Stimulated activated CD4-positive, alpha-beta T cell treated with anti-CD3 and anti-CD28 coated beads, TNF-alpha, amount 100 ng/mL, for 24 hours (primary cell): ENCODE measurements at places on chromosomes 1 and 21.

GRCh38 chr1:188782220-188782841, 1695.3 kb downstream of the BRINP3 start:
- no peak for DNase-seq

- no peak for DNase-seq
These were observed 82.8 kb downstream of the DTL start for GRCh38 chr1:212118167-212118871.

DNA sequence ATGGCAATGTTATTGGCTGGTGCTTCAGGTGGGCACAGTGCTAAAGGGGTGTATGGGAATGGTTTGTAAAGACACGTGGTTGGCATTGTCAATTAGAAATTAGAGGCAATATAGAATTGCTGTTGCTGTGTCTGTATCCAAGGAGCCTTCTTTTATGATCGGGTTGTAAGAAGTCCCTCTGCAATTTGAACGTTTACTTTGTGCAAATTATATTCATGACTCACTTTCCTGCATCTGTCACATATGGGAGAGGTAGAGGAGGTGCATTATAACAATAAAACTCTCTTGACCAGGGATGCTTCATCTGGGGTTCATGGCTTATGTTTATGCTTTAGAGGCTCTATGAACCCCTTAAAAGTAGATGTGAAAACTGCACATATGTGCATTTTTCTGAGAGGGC, 130.4 kb upstream of the DNAH14 start:
- DNase-seq, result no peak

- DNase-seq, result peak; percentile 78
These were observed 63.5 kb upstream of the NFASC start for GRCh38 chr1:204806943-204807687.

DNA sequence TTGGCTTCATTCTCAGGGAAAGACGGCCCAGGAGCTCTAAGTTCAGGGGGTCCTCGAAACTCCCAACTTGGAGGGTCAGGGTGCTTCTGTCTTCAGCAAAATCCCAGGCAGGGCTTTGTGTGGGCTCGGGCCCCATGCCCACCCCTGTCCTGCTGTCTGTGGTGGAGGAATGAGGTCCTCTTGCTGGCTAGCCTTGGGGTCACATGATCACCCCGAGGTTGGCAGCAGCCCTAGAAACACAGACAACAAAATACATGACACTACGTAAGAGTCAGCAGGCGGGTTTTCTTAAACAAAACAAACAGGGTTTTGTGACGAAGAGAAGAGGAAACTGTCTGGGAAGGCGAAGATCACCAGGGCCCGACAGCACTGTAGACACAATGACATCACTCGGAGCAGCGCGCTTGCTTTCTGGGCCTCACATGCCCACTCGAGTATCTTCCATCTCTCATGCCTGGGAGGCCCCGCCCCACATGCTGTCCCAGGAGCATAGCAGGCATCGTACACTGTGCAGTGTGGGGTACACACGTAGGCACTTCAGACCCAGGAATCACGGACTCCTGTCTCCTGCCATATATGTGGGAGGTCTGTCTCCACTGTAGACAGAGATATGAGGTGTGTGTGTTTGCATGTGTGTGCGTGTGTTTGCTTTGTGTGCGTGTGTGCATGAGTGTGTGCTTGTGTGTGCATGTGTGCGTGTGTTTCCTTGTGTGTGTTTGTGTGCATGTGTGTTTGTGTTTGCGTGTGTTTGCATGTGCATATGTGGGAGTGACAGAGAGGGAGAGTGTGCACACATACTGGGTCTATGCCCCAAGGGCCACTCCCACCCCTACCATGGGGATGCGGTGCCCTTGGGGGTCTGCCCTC, 94.7 kb downstream of the SIK1 start:
- DNase-seq, result no peak

- DNase-seq, result peak; percentile 80
These were observed at the start of gene NENF for GRCh38 chr1:212432661-212433576. Gene NENF, plus strand, starts transcription at chr1:212432920. Its CDS starts 24 bp downstream, at chr1:212432944.

GRCh38 chr1:14516974-14517840, 81.3 kb upstream of the KAZN start:
- no peak for DNase-seq

DNA sequence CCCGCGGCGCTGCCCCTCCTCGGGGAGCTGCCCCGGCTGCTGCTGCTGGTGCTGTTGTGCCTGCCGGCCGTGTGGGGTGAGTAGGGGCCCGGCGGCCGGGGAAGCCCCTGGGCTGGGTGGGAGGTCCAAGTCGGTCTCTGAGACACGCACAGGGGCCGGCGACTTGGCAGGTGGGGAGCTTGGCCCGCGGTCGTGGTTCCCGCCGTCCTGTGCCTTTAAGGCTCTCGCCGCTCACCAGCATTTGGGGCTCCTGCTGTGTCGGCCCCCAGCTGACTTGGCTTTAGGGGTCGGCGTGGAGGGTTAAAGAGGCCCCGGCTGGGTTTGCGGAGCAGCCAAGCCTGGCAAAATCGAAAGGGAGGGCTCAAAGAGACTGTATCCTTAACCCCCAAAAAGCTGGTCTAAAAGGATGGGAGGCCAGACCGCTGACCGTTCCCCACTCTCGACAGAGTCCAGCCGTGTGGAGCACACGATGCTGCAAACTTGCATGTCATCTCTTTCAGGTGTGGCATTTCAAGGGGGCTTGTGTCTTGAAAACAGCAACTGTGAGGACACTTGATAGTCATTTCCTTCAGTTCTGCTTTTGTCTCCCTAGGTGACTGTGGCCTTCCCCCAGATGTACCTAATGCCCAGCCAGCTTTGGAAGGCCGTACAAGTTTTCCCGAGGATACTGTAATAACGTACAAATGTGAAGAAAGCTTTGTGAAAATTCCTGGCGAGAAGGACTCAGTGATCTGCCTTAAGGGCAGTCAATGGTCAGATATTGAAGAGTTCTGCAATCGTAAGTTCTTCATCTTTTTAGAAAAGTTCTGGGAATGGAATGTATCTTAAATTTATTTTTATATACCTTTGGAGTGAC, 540 bp downstream of the CD55 start:
- no peak for DNase-seq

- no peak for DNase-seq
These were observed 70.1 kb downstream of the TENT5C start for GRCh38 chr1:117675907-117676430.

DNA sequence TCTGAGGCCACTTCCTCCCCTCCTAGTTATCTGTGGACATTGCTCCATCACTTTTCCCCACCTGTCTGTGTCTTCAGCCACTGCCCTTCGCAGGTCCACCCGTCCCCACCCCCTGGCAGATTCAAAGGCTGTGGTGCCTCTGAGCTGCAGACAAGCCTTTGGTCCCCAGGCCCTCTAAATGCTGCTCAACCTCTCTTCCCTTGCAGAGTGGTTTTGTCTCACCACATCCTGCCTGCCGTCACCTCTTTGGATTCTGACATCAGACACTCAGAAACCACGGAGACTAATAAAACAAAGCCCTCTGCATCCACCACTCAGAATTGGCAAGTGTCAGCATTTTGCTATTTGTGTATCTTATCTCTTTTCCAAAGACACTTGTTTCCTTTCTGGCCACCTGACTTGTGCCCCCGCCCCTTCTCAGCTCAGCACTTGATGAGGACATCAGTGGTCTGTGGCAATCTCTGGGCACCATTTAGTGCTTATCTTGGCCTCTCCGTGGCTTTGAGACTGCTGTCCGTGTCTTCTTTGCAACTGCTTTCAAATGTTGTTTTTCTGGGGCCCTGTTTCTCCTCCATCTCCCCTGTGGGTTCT, 7.7 kb downstream of the CNIH3 start:
- DNase-seq, result peak; percentile 25

GRCh38 chr1:59506952-59507351, 210.1 kb downstream of the FGGY start:
- no peak for DNase-seq

DNA sequence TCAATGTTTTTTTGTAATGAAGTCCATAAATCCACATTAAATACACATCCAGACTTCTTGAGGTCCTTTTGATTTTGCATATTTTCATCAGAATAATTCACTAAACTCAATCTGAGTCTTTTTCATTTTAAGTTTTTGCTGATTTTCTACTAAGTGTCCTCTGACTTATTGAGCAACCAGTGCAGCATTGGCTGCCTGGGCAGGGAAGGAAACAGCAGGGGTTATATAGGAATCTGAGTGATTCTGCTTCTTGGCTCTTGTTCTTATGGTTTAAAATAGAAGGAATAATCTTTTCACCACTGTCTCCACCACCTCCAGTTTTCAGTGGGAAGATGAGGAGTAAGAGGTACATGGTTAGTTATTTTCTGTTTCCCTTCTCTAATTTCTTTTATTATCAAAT, 88.4 kb downstream of the ST6GALNAC5 start:
- DNase-seq, result no peak

- no peak for DNase-seq
These were observed 349.4 kb downstream of the DUSP10 start for GRCh38 chr1:221392453-221392852.

DNA sequence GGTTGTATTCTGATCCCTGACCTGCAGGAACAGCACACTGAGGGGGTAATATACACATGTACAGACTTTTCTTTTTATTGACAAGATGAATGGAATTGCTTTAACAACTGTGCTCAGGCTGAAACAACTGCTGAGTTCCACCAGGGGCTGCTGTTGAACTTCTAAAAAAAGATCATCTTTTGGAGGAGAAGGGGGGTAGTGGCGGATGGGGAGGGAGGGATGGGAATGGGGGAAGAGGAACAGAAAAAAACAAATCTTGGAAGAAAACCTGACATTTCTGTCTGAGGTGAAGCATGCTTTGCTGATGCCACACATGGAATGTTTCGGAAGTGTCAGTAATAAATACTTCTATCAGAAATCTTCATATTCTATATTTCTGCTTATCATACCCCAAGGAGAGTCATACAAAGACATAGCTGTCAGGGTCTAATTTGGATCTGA, 75.0 kb downstream of the RWDD3 start:
- no peak for DNase-seq

DNA sequence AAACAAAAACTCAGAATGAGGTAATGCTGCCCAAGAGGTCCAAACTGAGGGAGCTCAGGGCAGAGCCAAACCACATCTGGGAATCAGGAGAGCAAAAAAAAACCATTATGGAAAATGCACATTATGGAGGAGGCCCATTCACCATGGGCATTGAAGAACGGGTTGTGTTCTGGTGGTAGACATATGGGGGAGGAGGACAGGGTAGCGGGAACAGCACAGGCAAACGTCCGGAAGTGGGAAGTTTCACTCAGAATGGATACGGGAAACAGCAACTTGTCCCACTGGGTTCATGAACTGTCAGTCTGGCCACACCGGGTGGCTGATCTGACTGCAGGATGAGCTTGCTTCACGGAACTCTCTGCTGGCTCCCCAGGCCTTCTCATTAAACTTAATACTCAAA, 139.7 kb downstream of the RRAGC start:
- DNase-seq, result no peak

DNA sequence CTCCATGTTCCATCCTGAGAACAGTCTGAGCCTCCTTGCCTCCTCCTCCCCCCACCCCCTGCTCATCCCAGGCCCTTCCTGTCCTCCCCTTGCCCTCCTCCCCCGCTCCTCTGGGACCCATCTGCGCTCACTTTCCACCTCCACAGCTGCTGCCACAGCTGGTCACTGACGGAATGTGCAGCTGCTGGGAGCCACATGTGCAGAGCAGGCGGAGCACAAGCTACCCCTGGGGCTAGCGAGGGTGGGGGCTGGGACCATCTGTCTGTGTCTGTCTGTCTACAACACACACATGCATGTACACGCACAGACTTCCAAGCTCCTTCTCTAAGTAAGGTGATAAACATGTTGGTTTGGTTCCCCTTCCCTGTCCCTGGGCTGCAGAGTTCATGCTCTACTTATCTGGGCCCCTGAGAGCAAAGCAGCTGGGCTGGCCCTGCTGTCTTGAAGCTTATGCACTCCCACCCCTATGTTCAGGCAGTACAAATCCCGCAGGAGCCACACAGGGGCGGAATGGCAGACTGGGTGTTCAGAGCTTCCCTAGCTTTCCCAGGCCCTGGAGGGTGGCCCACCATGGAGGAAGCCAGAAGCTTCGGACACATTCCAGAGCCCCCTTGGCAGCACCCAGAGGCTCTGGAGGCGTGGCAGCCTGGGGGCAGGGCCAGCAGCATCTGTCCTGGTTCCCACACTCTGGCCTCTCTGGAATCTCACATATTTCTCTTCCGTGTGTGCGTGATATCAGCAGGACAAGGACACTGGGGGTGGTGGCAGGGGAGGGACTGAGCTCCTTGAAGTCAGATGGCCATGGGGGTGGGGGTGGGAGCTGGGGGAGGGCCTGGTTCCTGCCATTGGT, 7.0 kb upstream of the HEYL start:
- DNase-seq, result no peak

DNA sequence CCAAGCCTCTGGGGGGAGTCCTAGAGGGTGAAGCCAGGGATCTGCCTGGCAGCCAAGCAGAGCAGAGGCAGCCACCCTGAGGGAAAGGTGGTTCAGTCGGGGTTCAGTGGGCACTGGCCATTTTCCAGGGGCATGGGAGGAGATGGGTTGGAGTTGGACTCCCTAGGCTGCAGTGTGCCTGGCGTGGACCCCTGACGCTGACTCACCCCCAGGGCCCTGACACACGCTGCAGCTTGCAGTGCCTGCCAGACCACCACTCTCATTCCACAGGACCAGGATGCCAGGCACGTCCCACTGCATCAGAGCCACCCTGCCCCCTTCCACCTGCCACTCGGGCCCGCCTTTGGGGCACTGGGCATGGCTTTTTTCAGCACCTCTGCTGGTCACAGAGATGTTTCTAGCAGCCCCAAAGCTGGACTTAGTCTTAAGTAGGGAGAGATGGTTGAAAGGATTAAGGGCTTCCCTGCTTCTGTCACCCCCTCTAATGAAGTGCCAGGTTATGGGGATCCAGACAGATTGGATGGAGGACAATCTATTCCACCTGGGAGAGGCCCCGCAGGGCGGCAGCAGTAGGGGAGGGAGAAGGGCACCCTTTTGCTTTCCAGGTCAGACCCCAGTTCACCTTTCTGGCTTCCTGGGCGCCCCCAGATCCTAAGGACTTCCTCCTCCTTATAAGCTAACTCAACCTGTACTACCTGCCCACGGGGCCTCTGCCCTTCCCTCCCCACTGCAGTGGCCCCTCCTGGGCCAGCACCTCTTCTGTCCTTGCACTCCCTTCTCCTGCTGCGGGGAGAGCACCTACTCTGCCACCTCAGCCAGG, 1.6 kb downstream of the SYT2 start:
- no peak for DNase-seq

- DNase-seq, result no peak
These were observed 926 bp upstream of the SCMH1 start for GRCh38 chr1:41243079-41243385.

DNA sequence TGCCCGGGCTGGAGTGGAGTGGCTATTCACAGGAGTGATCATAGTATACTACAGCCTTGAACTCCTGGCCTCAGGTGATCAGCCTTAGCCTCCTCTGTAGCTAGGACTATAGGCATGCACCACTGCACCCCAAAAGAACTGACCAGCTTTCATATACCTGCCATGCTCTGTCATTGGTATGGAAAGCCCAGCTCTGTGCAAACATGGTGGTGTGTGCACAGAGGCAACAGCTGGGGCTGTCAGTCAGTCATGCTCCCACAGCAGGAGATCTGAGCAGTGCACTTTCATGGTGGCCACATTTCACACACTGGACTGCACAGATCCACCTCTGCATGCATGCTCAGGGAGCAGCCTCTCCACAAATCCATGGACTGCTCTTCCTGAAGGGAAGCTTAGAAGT, 8.8 kb upstream of the JAK1 start:
- DNase-seq, result no peak
